ENCODE measurements at places on chromosomes 11 and 22.

GRCh38 chr22:19958083-19959042 lies 16.7 kb upstream of the TXNRD2 start:
- no peak for DNase-seq

- DNase-seq: peak; percentile 76
These were observed 16.0 kb downstream of the ZMAT5 start for GRCh38 chr22:29750559-29751538.

DNA sequence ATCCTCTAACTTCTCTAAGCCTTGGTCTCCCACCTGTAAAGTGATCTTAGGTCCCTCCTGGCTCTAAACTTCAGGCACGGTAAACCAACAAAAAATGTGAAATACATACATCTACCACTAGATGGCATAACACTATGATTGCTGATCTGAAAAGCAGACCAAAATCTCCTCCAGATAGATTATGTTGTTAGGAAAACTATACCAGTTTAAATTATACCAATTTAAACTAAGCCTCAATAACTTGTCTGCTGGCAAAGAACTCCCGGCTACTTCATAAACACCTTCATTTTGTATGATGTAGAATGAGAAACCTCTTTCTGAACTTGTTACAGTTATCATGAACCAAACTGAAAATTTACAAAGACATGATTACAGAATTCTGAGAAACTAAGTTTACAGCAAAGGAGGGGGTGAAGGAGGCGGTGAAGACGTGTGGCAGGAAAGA lies 85.9 kb downstream of the SBF2 start:
- no peak for DNase-seq

DNA sequence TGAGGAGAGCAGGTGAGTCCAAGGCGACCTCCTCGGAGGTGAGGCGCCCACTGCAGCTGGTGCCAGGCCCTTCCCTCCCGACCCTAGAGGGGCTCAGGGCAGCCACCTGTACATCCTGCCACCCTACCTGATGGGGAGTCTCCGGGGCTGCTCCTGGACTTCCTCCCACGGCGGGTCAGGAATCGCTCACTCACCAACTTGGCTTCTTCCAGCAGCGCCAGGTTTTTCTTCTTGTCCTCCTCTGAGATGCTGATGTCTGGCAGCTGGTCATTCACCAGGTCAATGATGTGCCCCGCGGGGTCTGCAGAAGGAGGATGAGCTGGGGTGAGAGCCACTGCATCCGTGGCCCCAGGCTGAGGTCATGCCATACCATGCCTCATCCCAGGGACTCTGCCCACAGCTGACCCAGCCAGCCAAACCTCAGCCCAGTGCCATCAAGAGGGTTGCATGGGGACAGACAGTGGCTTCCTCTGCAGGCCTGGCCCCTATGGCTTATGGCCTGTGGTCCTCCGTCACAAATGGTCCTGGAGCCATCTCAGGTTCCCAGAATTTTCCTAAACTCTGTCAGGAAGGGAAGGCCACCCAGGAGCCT lies 61.0 kb upstream of the LYVE1 start:
- no peak for DNase-seq

DNA sequence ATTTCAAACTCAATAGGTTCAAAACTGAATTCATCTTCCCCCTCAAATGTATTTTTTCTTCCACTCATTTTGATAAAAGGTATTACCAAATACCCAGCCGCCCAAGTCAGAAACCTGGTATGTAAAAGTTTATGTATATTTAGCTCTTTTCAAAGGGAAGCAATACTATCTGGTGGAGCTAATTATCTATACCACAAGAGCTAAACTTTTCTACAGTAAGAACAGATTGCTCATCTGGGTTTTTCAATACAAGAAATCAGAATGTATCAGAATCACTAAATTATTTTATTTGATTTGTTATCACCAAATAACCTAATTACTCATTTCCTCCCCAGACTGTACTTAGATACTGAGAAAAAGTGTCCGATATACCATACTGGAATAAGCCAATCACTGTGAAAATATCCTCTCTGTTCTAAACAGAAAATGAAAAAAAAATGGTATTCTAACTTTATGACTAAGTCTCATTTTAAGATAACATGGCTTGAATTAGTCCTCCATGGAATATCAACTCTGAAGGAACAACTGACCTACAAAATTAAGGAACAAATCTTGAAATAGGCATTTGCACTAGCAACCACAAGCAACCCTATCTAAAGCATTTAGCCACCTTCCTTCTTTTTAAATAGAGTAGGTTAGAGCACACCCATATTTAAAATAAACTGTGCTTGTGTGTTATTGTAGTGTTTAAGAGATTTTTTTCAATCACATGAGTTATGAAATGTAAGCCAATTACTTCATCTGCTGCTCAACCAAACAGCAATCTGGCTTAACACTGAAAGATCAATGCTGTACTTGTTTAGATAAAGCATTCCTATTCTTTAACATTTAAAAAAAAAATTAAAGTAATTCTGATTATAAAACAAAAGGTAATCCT lies 35.0 kb downstream of the RDX start:
- no peak for DNase-seq

GRCh38 chr11:104546501-104546900 lies 351.8 kb downstream of the CASP12 start:
- DNase-seq: no peak

GRCh38 chr11:104908186-104908531 lies 9.9 kb upstream of the CASP12 start:
- DNase-seq: no peak

DNA sequence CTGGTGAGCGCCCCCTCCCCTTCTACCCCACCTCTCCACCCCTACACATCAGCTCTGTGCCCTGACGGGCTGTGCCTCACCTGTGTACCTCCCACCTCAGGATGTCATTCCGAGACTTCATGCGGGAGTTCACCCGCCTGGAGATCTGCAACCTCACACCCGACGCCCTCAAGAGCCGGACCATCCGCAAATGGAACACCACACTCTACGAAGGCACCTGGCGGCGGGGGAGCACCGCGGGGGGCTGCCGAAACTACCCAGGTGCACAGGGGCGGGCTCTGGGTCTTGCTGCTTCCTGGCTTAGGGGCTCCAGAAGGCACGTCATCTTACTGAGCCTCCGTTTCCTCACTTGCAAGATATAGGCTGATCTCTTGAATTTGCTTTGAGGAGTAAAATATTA lies 6.8 kb downstream of the CAPN1 start:
- DNase-seq: no peak

DNA sequence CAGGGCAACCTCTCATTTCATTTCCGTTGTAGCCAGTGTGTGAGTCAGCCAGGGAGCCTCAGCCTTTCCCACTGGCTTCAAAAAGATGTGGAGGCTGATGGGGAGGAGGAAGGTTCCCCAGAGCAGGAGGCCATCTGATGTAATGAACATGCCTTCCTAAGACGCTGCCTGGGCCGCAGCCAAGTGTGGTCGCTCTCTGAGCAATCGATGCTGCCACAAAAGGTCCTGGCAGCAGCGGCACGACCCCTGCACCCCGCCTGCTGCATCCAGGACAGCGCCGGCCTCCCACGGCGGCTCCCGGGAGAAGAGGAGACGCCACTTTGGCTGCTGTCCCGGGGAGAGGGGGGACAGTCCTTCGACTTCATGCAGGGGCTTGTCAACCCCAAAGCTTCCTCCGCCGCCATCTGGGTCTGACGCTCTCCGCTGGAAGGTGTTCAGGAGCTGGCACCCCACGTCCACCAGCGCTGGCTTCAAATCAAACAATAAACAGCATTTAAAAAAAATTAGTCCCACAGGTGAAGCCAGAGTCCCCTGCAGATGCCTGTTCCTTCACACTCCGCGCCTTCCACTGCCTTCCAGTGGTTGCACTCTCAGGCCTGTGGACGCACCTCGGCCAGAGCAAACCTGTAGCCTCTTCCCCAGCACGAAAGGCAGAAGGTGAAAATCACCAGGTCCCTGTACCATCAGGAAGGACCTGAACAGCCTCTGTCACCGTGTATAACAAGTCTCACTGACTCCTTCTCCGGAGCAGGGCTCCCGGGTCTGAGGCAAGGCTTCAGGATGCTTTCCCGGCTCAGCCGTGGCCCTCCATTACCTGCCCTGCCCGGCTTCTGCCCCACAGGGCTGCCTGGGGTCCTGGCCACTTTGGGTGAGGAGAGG lies 930.7 kb downstream of the BRD1 start:
- DNase-seq: no peak

- DNase-seq: no peak
These were observed 8.5 kb downstream of the YPEL4 start for GRCh38 chr11:57641011-57641807.

DNA sequence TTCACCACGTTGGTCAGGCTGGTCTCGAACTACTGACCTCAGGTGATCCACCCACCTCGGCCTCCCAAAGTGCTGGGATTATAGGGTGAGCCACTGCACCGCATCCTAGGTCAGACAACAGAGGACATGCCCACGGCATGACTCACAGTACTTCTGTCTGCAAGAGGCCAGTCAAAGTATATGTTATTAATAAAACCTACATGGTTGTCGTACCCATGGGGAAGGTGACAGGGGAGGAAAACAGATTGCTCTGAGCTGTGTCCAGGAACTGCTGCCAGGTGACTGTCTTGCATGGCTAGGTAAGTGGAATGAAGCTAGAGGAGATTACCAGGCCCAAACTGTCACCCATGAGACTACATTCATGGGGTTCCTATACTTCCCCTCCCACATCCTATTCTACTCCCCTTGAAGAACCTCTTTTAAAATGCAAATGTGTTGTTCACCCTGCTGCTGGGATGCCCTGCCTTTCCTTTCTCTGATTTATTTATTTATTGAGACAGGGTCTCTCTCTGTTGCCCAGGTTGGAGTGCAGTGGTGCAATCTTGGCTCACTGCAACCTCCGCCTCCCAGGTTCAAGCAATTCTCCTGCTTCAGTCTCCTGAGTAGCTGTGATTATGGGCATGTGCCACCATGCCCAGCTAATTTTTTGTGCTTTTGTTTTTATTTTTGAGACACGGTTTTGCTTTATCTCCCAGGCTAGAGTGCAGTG lies 2.0 kb upstream of the NLRX1 start:
- DNase-seq: no peak

DNA sequence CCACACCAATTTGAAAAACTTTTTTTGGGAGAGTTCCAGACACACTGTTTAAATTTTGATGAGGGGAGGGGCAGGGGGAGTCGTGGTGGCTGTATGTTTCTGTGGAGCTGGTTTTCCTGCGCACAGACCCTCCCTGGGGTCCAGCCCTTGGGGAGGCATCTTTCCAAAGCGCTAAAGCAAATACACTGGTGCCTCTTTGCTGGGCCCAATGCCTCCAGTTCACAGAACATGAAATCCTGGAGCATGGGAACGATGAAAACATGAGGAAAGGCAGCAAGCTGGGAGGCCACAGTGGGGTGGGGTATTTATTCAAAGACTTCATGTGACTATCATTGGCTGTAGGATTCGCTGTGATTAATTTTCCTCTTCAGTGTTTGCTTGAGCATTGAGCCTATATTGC lies 135.3 kb downstream of the CCDC34 start:
- no peak for DNase-seq

DNA sequence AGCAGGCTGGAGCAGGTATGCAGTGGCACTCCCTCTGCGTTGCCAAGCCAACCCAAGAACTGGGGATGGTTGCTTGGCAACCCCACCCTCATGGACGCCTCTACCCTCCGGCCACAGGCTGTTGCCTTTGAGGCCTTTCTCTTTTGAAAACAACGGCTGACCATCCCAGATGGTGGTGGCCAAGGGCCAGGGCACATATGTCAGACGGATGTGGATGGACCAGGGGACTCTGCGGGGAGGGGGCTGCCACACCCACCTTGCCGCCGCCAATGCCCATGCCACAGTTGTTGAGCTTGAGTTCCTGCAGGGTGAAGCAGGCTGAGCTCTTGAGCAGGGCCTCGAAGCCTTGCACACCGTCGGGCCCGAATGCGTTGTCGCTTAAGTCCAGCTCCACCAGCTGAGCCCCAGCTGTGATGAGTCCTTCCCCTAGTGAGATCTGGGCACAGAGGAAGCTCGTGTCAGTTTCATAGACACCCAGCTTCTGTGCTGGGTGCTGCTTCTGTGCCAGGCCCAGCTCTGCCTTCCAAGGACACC lies 21.5 kb downstream of the RANGAP1 start:
- no peak for DNase-seq

GRCh38 chr11:95456714-95457491 lies 225.9 kb upstream of the SESN3 start:
- no peak for DNase-seq

DNA sequence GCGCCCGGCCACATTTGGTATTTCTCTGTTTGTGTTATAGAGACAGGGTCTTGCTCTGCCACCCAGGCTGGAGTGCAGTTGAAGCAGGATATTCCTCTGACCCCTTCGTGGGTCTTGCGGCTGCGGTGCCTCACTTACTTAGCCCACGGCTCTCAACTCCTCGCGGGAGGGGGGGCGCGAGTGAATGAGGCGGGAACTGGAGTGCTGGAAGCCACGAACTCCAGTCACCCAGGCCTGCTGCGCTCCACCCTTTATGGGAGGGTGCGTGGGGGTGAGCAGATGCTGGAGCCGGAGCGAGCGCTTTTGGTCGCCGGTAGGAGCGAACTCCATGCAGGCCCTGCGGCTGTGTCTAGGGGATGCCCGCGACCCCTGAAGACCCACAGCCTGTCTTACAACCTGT lies 1.8 kb downstream of the C11orf54 start:
- no peak for DNase-seq

DNA sequence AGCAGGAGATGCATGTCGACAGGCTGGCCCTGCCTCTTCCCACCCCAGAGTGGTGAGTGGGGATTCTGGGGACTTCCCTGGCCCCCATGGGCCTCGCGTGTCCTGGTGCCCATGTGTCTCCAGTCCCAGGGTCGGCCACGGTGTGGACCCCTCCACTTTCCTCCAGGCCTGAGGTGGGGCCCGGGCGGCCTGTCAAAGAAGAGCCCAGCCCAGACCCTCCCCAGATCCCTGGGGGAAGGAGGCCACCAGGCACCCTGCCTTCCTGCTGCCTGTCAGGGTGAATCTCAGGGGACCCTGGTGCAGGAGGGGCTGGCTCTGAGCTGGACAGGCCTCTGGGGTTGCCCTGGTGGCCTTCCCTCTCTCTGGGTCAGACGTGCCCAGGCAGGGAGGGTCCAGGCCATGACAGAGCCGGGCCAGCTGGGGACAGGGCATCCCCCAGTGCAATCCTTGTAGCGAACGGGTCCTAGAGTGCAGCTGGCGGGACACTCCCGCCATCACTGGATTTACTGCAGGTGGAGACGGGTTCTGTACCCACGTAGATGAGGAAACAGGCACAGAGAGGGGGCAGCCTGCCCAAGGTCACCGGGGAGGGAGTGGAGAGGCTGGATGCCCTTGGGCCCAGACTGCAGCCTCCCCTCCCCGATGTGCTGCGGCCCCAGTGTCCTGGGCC lies 13.5 kb upstream of the MUC6 start:
- no peak for DNase-seq

DNA sequence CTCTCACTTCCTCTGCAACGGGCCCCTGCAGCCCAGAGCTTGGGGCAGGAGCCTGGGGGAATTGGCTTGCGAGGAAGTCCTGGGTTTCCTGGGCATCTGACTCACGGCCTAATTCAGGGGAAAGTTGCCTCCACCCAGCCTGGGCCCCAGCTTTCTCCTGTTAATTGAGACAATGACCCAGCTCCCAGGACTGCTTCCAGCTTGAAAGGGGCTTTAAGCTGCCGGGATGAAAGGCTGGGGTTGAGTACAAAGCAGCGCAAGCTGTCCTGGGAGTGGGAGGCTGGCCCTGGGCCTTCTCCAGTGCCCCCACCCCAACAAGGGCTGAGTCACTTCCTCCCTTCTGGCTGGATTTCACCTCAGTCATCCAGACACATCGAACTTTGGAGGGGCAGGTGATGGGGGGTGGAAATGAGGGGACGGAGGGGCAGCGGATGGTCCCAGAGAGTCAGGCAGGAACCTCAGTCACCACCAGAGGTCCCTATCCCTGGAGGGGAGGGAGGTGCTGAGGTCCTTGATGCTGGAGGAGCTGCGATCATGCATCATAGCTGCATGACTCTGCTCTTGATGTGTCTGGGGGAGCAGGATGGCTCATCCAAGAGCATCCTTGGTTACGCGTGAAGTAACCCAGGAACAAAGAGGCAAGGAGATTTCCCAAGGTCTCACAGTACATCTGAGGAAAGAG lies 30.1 kb upstream of the OAF start:
- no peak for DNase-seq

All from SIG-M5 (cell line).